ENCODE measurements at places on chromosomes 16 and 17. TPM values are rescaled to one million over a fixed set of nuclear protein-coding genes. Genes with fewer than 3 reads are reported as not detected.

The PRSS36 gene
- total RNA-seq = 6.6 TPM

DNA sequence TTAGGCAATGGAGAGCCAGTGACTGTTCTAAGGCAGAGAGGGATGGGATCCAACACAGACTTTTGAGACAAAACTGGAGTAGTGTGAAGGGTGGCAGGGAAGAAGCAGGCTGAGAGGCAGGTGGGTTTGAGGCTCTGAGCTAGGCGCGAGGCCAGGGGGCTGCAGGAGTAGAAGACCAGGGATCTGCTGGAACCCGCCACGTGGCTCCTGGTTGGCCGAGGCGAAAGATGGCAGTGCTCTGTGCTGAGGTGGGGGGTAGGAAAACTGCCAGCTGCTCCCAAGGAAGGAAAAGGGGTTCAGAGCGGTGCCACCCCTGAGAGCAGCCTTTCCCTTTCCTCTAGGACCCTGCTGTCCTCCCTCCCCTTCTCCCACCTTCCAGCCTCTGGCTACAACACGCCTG is 5.6 kb downstream of the CD300LG start:
- no peak for DNase-seq

- no peak for DNase-seq
These were observed 63.9 kb upstream of the DNAJA2 start for GRCh38 chr16:47037396-47037745.

The GID4 gene
- 11.9 TPM for total RNA-seq

GRCh38 chr17:78599419-78599818 is 22.2 kb upstream of the DNAH17 start:
- DNase-seq = no peak

GRCh38 chr16:85395207-85395912 is 217.8 kb upstream of the GSE1 start:
- peak; percentile 66 for DNase-seq

GRCh38 chr17:8946476-8946875 is 19.0 kb downstream of the PIK3R5 start:
- no peak for DNase-seq

GRCh38 chr17:3698139-3698538 is 2.2 kb upstream of the P2RX5 start:
- DNase-seq = no peak

The CFAP97D1 gene
- not detected for total RNA-seq

DNA sequence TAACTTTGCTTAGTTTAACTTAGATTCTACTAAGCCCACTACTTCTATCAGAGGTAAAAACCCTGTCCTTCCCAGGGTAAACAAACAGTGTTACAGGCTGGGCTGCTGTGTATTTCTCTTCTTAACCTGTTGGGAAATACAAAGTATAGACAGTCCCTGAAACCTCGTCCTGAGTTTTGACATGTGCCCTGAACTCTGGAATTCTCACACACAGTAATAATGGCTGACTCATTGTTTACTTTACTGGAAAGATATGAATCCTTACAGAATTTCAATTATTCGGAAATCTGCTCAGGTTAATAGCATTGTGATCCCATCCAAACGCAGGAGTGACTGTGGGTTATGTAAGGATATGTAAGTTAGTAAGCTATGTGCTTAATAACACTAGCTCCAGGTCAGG is 199.1 kb downstream of the TMEM114 start:
- no peak for DNase-seq

The KCNJ2 gene
- total RNA-seq = 15.6 TPM

The GDPD3 gene
- 14.4 TPM for total RNA-seq

DNA sequence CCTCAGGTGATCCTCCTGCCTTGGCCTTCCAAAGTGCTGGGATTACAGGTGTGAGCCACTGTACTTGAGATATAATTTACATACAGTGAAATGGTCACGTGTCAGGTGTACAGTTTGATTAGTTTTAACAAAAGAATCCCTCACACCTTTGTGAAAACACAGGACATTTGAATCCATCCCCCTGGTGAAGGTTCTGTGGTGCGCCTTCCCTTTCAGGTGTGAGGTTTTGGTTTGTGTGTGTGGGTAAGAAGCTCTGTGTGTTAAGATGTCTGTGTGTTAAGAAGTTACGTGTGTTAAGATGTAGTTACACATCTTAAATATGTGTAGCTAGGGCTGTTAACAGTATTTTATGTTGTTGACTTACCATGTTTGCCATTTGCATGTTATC is 4.4 kb downstream of the SEC14L1 start:
- DNase-seq = no peak

The SKAP1 gene
- 6.4 TPM for total RNA-seq

DNA sequence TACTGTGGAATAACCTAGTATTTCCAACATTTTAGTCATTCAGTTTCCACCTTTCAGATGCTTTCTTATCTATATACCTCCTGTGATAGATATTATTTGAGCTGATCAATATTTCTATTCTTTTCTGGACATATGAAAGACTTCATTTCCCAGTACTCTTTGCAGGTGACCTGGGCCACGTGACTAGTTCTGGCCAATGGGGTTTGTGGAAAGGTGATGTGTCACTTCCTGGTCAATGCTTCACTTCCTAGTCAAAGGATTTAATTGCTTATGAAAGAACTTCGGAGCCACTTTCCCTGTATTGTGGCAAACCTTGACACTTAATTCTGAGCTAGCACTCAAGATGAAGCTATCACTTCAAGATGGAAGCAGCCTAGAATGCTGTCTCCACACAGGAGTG is 248.9 kb upstream of the FOXF1 start:
- DNase-seq = no peak

DNA sequence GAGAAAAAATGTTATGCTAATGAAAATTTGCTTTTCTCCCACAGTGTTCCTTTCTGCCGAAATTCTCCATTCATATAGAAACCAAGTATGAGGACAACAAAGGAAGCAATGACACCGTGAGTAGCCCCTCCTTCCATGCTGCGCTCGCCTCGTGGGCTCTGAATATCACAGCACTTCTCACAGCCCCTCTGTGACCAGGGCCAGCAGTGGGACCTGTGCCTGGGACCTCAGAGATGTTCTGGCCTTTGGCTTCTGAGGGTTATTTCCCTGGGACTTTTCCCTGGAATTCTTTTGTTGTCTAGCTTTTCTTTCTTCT is 139.6 kb upstream of the NOL11 start:
- no peak for DNase-seq

DNA sequence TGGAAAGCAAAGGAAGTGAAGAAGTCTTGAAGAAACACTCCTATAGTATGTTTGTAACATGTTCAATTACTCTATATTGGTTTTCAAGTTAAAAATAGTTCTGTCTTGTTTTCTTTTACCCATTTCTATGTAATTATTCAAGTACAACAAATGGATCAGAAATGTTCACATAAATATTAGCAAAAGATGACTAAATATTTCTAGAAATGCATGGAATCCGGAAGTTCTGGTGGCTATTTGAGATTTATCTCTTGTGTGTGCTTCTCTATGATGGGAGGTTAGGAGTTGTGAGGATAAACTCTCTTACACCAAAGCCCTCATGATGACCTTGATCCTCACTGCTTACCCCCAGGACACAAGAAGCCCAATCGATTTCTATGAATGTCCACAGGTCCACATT is 237.5 kb downstream of the CDH8 start:
- no peak for DNase-seq

DNA sequence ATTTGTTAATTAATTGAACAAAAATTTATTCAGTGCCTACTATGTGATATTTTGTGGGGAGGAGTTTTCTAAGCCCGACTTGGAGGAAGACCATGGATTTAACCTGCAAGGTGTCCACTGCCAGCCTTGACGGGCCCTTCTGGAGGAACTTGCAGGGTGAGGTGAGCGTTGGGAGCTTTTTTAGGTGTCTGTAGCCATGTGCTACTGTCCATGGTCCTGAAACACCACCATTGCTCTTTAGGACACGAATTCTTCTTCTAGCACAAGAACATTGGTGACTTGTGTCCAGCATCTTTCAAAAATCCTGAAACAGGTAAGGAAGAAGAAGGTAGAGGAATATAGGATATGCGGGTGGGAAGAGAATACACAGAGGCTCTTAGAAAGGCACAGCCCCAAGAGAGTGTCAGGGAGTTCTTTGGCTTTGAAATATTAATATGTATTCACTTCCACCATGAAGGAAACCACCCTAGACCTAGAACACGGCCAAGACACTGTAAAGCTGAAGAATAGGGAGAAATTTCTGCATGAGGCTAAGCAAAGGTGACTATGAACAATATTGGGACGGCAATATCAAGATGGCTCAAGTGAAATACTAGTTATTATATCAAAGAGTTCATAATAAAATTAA is 27.9 kb upstream of the OR4D1 start:
- DNase-seq = no peak

GRCh38 chr17:43475494-43476089 is 8.2 kb upstream of the DHX8 start:
- DNase-seq = no peak

GRCh38 chr17:66301367-66301863 is 998 bp upstream of the PRKCA start:
- DNase-seq = no peak

- DNase-seq = no peak
These were observed 386.6 kb downstream of the XYLT1 start for GRCh38 chr16:17084130-17084529.

GRCh38 chr17:5352681-5353289 is 66.7 kb downstream of the NUP88 start:
- DNase-seq = no peak

- DNase-seq = peak; percentile 86
These were observed 487 bp downstream of the CREBBP start for GRCh38 chr16:3879887-3880564.

GRCh38 chr17:57672971-57673370 is 72.1 kb downstream of the CCDC182 start:
- DNase-seq = no peak

The C1QL1 gene
- not detected for total RNA-seq

- no peak for DNase-seq
These were observed 78.0 kb downstream of the YPEL2 start for GRCh38 chr17:59409336-59410048.

The TMEM100 gene
- 443 TPM for total RNA-seq

GRCh38 chr17:10626390-10626789 is 30.7 kb downstream of the MYH3 start:
- no peak for DNase-seq

GRCh38 chr16:65981057-65981456 is 385.4 kb upstream of the CDH5 start:
- DNase-seq = no peak

- no peak for DNase-seq
These were observed 36.0 kb upstream of the MLKL start for GRCh38 chr16:74736531-74737157.

DNA sequence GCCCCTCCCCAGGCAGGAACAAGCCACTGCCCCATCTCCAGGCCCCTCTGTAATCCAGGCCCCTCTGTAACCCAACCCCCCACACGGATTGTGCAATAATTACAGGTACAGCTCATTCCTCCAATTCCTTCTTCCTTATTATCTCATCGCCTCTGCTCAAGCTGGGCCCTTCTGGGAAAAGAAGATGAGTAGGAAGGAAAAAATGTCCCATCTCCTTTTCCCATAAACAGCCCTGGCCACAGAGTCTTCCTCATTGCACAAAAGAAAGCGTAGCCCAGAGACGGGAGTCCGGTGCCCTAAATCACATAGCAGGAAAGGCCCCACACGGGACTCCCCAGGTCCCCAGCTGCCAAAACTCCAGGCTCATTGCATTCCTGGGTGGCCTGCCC is 3.6 kb upstream of the LITAFD start:
- no peak for DNase-seq

DNA sequence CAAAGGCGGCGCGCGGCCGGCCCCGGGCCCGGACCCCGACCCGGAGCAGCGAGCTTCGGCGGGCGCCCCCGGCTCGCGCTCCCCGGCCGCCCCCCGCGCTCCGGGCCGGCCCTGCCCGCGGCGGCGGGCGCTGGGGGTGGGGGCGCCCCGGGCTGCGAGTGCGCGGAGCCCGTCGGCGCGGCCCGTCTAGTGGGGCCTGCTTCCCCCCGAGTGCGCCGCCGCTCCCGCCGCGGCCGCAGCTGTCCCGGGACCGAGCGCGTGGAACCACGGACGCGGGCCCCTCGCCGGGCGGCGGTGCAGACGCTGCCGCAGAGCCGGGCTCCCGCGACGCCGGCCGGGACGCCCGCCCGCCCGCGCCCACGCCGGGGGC is 308 bp downstream of the ADCY9 start:
- DNase-seq = no peak

GRCh38 chr16:47644166-47644565 is 183.0 kb downstream of the PHKB start:
- no peak for DNase-seq

- DNase-seq = no peak
These were observed 47.8 kb downstream of the PDPK1 start for GRCh38 chr16:2585651-2586081.

GRCh38 chr17:34614698-34615097 is 35.3 kb downstream of the TMEM132E start:
- no peak for DNase-seq
